ENCODE measurements at places on chromosomes 6 and 20. TPM values are rescaled to one million over a fixed set of nuclear protein-coding genes. Genes with fewer than 3 reads are reported as not detected.

DNA sequence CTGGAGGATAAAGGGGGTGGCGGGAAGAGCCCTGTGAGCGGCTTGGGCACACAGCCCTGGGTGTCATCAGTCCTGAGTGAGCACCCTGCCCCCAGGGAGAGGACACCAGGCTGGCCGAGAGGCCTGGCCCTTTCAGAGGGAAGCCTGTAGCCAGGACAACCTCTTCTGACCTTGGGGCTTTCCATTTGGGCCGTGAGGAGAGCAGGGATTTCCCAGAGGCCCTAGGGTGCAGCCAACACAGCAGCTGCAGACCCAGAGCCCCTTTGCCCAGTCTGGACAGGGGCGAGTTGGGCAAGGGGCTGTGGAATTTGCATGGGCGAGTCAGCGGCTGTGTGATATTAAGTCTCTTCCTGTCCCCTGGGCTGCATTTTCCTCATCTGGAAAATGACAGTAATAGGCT, 6.3 kb downstream of the MAP1LC3A start:
- DNase-seq, result peak; percentile 53

DNA sequence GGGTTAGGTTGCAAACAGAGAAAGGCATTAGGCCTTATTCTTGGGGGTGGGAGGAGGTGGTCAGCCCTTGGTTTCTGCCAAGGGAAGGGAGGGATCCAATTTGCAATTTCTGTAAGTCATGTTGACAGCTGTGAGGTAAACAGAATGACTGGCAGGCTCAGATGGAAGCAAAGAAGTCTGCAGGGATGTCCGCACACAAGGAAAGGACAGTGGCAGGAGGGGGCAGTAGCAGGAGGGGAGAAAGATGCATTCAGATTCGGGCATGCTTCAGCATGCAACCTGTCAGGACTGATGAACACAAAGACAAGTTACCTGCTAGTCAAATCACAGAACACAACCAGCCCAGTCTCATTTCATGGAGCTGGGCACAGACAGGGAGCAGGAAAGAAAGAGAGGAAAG, 217.9 kb upstream of the FOXA2 start:
- DNase-seq, result no peak

Gene STXBP5
- 1.5 TPM for polyA plus RNA-seq

Gene BEND6
- polyA plus RNA-seq, result not detected

DNA sequence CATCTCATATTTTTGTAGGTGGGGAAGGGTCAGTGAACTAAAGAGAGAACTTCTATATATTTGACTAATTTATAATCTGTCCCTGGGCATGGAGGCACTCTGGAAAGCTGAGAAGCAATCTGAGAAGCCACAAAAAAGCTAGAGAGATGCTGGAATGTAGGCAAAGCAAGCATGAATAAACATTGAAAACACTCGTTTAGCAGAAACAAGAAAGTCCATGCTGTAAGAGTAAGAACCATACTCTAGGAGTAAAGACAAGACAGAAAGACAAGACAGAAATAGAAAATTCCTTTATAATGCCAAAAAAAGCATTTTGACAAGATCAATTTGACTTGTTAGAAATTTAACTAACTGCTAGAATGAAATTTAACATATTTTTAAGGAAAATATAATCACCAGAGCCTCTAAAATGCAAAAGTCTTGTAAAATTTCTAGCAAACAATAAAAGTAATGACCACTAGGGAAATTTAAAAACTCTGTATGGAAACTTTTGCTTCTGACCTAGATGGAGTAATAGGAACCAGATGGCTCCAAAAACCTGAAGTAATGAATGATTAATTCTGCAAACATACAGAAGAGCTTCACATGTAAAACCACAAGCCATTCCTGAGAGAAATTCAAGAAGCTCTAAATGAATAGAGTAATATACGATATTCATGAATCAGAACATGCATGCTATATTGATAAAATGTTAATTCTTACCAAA, 625.7 kb upstream of the PTCHD4 start:
- DNase-seq, result no peak

- no peak for DNase-seq
Observed at GRCh38 chr6:133306931-133307330, 65.8 kb downstream of the EYA4 start.

DNA sequence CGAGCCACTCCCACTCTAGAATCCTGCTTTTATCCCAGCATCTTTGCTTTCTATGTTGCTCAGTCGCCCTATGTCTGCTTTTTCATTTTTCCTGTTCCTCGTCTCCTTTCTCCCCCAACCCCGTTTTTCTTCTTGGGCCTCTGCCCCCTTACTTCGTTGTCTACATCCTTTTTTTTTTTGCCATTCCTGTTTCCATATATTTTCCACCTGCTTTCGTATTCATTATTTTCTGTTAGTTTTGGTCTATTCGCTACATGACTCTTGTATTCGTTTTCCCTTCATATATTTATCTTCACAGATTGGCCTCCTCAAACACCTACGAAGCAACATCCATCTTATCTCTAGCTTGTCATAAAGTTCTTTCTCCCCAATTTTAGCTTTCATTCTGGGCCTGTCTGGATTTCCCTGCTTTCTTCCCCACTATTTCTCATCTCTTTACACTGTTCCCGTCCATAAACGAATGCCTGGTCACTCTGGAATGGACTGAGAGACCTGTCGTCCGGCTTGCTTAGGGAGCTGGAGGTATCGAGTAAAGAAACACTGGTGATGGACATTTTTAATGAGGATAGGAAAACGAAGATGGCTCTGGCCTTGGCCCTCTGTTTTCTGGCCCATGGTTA, 915 bp downstream of the PRRC2A start:
- DNase-seq, result no peak

DNA sequence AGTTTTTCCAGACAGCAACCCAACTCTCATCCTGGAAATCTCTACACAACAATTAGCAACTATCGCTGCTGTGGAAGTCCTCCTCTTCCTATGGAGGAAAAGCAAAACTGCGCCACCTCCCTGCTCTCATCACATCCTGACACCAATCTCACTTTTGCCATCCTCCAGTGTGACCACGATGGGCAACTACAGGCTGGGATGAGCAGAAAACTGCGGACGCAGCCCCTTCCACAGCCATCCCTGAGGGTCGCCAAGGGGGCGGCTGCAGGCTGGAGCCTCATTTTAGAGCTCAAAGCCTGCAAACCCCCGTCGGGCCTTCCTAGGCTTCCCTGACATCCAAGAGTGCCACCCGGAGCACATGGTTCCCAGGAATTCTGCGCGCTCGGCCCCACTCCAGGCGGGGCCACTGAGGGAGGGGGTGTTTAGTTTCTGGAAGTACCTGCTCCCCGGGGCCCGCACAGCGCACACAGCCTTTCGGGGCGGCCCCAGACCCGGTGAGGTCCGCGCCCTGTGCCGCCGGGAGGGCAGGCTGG, 1.2 kb downstream of the TCFL5 start:
- DNase-seq, result no peak

DNA sequence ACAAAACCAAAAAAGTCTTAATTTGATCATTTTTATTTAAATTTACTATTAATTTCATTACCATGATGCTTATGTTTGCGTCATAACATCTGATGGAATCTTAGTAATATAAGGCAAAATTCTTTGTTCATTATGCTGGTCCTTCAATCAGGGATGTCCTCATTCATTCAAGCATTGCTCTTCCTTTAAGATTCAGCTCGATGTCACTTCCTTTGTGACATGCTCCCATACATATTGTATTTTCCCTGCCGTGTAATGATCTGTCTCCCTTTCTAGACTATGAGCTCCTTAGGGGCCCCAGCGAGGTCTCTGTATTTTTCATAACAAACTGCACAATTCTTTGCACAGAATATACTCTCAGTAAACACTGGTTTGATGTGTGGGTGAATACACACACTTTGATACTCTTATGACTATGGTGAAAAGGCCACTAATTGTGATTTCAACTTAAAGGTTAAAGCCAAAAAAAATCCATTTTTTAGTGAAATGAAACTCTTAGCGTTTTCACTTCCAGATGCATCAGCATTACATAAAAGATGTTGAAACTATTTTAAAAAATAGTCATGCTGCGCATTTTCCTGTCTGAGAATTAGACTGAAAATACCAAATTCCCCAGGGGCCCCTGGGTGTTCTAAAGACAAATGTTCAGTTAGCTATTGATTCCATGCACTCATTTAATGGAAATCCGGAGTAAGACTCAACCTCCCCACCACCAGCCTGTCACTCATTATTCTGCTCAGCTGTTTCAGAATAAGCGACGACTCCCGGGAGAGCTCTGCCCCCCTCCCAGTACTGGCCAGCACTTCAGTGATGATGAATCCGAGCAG, 169.7 kb downstream of the ATXN1 start:
- DNase-seq, result peak; percentile 55

- DNase-seq, result no peak
Observed at GRCh38 chr6:26411751-26412150, 9.7 kb downstream of the BTN3A1 start.

DNA sequence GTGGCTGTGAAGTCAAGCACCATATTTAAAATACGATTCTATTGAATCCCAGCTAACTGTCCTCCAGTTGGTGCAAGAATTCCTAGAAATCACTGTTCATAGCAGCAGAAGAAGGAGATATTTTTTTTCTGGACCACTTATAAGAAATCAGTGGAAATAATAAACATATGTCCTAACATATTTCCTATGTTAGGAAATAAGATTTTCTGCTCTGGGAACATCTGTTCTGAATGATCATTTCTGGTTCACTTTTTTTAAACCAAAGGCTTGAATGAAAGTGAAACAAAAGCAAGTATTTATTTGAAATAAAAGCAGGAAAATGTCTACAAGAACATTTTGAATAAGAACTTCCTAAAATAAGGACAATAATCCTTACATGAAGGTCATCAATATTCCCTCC, 138.9 kb upstream of the RALGAPA2 start:
- no peak for DNase-seq

GRCh38 chr6:91029211-91029610, 442.3 kb upstream of the MAP3K7 start:
- DNase-seq, result no peak

DNA sequence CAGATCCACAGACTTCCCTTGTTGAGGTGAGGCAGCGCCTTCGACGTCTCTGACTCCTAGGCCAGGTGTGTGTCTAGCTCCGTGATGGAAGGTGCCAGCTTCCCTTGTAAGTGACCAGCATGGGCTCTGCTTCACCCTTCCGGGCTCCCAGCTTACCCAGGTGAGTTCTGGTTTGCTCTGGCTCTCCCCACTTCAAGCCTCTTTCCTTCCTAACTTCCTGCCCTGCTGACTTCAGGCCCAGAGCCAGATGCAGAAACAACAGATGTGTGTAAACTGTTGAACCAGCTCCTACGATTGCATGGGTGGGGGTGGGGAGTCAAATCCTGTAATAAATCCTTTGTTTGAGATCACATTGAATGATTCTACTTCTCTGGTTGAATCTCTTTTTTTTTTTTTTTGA, 51.6 kb upstream of the BMP6 start:
- DNase-seq, result no peak

Gene TUBE1
- 2.1 TPM for polyA plus RNA-seq

DNA sequence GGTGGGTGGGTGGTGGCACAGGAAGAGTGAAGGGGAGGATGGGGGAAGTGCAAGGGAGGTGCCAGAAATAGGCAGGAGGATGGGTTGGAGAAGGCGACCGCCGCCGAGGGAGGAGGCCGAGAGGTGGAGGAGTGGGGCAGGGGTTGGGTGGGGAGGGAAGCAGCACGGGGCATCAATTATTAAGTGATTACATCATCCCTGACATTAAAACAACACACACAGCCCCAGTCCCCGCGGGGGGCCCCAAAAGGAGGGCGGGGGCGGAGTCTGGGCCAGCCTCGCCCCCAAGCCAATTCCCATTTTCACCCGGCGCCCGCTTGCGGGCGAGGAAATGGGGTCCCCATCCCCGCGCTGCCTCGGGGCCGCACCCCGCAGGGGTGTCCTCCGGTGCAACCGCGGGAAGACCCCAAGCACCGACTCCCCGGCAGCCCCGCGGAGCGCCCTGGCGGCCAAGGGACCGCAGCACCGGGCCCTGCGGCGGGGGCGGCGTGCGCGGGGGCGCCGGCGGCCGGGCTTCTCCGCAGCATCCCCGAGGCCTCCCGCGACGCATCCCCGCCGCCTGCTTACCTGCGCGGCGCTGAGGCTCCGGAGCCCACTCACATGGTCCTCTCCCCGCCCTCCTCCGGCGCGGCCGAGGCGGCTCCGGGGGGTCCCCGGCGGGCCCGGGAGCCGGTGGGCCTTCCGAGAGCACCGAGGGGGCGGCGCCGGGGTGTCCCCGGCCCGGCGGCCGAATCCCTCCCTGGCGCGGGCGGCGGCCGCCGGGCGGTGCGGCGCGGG, 663 bp downstream of the FYN start:
- DNase-seq, result peak; percentile 50

DNA sequence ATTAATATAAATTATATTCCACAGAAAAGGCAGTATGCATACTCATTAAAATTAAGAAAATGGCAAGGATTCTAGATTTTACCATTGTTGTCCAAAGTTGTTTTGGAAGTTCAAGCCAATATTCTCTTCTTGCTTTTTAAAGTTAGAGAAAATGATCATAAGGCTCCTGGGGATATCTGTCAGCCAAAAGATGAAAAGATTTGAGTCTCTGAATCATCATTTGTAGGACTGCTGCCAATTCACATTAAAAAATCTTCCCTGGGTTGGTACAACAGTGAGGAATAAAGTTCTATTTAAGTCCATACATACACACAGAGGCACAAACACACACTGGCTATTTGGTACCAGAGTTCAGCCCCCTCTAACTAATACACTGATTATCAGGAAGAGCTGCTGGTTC, 620.1 kb downstream of the COL12A1 start:
- DNase-seq, result no peak

GRCh38 chr6:137218473-137218916, 690 bp downstream of the IFNGR1 start:
- peak; percentile 98 for DNase-seq

DNA sequence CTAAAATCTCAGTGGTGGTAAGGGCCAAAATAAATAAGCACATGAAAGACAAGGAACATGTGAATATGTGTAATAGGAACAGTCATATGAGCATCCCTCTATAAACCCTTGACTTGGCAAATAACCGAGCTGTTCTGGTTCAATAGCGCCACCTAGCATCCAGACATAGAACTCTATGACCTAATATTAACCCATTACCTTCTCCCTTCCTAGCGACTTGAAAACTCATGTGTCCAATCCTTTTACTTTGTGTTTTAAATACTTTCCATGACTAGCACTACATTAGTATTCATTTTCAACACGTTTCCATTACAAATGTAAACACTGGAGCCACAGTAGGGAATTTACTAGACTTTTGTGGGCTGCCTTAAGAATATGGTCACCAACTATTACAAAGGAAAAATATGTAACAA, 279.7 kb downstream of the UST start:
- no peak for DNase-seq

DNA sequence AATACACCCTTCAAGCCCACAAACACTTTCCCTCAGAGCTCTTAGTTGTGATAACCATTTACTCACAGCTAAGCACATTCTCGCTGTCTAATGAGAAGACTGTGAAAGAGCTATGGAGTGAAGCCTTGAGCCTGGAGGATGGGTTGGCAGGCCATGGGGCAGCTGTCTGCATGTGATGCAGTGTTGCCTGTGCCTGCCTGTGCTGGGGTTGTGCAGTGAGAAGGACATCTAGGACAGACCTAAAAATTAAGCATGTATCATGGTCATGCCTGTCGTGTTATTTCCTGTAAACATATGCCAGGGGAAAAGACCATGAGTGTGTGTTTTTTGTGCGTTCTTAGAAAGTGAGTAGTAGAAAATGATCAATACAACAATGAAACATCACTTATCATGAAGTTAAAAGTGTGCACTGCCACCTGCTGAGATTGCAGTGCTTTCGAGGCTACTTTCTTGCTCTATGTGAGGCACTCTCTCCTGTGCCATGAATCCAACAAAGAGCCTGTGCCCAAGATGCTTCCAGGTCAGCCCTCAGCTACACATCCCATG, 8.1 kb upstream of the ZC3H12D start:
- DNase-seq, result no peak

Data from CD14-positive monocyte (primary cell).